GM18507 (cell line): ENCODE measurements at places on chromosomes 11 and 22.
A peak's percentile ranks its signal among the peaks of the same experiment; 100 is the strongest.

DNA sequence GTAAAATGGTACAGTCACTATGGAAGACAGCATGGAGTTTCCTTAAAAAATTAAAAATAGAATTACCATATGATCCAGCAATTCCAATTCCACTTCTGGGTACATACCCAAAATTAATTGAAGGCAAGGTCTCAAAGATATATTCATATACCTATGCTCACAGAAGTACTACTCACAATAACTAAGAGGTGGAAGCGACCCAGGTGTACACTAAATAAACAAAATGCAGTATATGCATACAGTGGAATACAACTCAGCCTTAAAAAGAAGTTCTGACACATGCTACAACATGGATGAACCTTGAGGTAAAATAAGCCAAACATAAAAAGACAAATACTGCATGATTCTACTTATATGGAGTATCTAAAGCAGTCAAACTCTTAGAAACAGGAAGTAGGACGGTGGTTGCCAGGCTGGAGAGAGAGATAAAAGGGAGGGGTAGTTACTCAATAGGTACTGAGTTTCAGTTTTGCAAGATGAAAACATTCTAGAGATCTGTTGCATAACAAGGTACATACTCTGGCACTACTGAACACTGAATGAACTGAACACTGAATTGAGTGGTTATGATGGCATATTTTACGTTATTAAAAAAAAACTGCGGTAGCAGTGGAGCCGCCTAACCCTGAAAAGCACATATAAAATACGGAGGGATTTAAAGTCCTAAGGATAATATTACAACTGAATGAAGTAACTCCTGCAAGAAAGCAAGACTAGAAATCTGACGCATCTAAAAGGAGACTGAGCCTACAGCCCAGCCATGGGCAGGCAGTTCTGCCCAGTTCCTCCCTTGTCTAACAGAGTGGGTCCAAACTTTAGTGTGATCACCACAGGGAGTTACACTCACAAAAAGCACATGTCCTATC lies 12.8 kb downstream of the DGCR2 start:
- DNase-seq: no peak

GRCh38 chr11:67310246-67311050 lies 7.1 kb downstream of the SSH3 start:
- DNase-seq: no peak

GRCh38 chr22:20027966-20028854 lies 7.3 kb downstream of the TANGO2 start:
- DNase-seq: no peak

DNA sequence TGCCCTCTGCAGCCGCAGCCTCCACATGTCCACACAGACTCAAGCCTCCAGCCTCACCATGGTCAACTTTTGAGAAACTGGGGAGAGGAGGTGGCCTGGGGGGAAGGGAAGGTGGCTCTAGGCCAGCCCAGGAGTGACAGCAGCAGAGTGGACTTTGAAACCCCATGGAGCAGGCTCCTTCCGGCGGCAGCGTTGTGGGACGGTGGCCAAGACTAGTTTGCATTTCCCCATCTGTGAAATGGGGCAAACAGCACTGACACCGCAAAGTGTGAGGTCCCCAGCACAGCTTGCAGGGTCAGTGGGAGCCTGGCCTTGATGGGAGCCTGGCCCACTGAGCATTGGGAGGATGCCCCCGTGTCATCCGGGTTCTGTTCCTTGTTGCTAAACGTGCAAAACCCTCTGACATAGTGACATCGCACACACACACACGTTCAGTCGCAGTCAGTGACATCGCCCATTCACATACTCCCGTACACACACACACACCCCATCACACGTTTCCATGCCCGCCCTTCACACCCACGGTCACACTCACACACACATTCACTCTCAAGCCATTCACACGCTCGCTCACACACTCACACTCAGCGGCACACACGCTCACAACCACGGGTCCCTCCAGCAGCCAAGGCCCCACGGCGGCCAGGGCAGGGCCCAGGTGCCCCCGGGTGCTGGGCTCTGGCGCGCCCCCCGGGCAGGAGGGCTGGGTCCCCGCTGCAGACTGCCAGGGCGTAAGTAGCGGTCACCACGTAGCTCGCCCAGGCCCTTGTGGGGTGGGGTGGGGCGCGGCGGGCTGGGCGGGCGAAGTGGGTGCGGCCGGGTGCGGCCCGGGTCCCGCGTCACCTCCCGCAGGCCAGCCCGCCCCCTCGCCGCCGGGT lies 585 bp downstream of the CYB5R3 start:
- DNase-seq: peak; percentile 22

DNA sequence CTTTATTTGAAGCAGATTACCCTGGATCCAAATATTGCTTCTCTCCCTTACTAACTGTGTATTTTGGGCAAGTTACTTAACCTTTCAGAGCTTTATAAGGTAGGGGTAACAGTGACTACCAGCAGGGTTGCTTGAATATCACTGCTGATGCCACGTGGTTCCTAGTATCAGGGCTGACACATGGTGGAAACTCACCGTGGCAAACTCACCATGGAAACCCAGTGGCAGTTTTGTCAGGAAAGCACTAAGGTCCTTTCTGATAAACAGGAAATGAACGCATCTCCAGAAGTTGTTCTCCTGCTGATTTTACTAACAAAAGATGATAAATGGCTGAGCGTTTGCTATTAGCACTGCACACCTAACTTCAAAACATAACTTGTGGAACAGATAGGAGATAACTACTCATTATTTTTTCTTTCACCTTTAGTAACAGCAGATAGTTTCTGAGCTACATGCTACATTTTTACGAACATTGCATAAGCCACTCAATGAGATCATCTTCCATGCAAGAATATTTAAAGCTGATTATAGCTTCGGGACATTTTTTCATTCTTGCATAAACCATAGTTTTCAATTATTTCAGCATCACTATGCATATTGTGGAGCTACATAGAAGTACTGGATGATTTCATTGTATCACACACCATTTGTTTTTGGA lies 59.7 kb upstream of the RAG2 start:
- no peak for DNase-seq

DNA sequence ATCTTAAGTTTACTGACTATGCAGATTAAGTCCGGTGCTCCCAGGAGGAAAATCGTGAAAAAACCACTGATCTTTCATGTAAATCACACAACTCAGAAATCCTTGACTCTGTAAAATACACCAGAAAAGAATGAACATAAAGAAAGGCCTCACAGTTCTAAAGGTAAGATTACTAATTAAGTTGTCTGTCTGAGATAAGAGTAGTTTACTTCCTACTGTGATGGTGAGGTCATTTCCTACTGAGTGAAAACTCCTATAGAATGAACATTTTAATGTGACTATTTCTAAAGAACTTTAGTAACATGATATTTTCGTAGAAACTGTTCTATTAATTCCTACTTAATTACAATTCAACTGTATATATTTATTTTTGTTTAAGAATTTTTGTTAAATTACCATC lies 774.4 kb upstream of the CHORDC1 start:
- DNase-seq: no peak

GRCh38 chr11:134592391-134592990 lies 180.4 kb upstream of the B3GAT1 start:
- no peak for DNase-seq

DNA sequence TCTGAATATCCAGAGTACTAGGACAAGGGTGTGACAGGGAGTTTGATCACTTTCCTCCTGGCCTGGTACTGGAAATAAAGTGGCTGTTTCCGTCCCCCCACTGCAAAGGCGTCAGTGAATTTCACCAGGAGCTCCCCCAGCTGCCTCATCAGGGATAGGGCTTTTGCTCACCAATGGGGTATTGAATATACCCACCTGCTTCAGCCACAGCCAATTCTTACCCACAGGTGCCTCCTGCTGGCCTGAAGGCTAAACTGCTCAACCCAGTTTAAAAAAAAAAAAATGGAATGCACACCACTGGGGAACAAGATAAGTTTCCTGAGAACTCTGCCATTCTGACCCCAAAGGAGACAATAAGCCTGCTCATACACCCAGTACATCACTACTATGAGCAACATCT lies 65.3 kb upstream of the MS4A8 start:
- no peak for DNase-seq

DNA sequence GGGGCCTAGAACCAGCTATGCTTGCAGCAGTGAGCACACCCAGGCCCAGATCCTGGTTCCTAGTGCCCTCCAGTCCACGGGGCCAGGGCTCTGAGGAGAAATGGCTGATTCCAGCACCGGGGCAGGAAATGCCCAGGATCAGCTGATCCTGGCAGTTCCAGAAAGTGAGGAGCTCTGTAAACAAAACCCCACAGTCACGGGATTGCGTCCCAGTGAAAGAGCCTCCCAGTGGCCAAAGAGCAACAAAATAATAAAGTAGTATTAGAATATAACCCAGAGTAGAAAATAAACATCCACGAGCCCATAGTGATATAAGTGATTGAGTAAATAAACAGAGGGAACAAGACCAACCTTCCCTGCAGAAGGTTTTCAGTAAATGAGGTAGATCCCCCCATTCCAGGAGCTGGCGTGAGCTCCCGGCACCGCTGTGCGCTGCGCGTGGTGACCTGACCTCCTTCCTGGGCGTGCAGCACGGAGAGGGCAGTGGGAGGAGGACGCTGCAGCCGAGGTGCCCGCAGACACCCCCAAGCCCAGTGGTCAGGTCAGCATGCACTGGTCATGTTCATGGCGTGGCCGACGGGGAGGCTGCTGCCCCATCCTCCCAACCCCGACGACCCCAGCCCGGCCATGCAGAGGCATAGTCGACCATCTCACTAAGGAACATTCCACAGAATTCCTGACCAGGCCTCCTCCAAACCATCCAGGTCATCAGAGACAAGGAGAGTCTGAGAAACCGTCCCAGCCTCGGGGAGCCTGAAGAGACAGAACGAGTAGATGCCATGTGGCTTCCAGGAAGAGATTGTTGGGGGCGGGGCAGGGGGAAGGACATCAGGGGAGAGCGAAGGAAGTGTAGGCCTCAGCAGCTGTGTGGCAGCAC lies 19.8 kb downstream of the PTDSS2 start:
- DNase-seq: no peak

DNA sequence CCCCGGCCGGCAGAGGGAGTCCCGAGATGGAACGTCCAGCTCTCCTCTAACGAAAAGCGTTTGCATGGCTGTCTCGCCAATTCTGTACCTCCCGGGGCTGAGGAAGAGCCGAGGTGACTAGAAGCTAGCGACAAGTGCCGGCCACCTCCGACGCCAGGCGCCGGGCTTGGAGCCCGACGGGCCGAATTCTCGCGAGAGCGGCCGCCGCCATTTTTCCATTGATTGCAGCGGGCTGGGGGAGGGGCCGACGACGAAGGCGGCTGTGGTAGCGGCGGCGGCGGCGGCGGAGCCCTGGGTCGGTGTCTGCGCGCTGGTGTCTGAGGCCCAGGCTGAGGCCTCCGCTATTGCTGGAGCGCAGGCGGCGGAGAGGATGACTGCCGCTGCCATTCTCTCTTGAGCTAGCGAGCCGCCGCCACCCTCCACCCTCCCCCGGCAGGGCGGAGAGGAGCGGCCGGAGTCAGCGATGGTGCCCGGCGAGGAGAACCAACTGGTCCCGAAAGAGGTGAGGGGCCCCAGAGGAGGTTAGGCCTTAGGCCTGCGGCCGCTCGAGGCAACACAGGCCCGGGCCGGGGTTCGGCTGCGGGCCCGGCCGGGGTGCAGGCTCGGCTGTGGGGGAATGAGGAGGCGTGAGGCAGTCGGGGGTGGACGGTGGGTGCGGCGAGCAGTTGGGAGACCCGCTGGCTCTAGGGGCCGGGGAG lies at the start of gene USP47:
TSS of gene USP47 (plus strand) at position 250 of the 698 bp plus-strand sequence. CDS start at position 464, 214 bp downstream.
- DNase-seq: peak; percentile 54

DNA sequence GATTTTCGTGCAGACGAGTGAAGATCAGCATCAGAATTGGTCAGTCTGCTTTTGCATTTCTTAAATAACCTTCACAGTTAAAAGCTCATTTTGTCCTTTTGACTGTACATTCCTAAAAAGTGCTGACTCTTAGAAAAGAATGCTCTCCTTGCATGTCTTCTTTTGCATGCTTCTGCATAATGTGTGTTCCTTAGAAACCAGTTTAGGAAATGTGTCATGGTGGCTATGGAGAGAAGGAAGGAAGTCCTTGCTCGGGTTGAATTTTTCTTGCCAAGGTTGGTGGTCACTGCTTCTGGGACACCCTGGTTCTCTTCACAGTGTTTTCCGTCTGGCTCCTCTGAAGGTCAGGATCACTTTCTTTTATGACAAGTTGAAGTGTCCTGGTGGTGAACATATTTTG lies 6.8 kb downstream of the AP2A2 start:
- no peak for DNase-seq

- no peak for DNase-seq
Measured at GRCh38 chr11:15045891-15046290, 27.5 kb upstream of the CALCB start.
